ENCODE measurements at places on chromosomes 12 and 14.
A peak's percentile ranks its signal among the peaks of the same experiment; 100 is the strongest.

DNA sequence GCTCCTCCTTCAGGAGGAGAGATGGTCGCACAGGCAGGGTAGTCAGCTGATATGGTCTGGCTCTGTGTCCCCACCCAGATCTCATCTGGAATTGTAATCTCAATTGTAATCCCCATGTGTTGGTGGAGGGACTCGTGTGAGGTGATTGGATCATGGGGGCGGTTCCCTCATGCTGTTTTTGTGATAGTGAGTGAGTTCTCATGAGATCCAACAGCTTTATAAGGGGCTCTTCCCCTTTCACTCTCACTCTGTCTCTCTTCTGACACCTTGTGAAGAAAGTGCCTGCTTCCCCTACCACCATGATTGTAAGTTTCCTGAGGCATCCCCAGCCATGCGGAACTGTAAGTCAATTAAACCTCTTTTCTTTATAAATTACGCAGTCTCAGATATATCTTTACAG is 218.9 kb upstream of the TMTC1 start:
- no peak for DNase-seq

GRCh38 chr14:94775091-94775870 is 5.4 kb upstream of the GSC start:
- no peak for DNase-seq

DNA sequence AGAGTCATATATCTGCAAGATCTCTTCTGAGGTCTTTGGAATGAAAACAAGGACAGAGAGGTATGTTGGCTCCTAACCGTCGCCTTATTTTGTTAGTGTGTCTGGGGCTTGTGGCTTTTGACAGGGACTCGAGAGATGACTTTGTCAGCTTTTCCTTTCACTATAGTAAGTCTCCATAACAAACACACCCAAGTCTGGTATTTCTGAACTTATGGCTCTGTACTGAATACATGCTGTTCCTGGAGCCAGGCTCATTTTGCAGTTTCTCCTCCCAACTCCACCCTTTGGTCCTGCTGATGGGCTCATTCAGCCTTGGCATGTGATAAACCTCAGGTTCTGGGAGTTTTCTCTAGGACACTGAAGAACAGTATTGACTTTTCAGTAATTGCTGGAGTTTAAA is 27.7 kb upstream of the TMED10 start:
- DNase-seq = no peak

DNA sequence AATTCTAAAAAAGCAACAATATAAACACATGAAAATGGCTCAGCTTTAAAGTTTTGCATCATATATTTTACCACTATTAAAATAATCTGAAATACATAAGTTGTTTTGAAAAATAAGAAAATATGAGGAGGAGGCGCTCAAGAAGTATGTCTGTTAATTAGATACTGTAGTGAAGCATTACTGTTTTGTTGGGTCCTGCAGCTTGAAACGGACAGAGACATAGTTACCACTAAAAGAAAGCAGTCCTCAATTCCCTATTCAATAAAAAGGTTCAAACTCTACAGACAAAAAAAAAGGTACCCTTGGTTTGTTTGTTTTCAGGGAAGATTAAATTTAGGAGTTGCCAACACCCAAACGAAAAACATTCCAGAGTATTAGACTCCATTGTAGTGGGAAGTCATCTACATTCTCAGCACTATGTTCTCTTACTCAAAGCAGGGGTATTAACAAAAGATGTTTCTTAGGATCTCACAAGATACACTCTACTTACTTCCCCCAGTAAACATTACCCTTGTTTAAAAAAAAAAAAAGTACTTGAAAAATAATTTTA is 3.0 kb downstream of the PAWR start:
- DNase-seq = no peak

GRCh38 chr14:20388159-20388558 is 25.1 kb downstream of the TEP1 start:
- no peak for DNase-seq

DNA sequence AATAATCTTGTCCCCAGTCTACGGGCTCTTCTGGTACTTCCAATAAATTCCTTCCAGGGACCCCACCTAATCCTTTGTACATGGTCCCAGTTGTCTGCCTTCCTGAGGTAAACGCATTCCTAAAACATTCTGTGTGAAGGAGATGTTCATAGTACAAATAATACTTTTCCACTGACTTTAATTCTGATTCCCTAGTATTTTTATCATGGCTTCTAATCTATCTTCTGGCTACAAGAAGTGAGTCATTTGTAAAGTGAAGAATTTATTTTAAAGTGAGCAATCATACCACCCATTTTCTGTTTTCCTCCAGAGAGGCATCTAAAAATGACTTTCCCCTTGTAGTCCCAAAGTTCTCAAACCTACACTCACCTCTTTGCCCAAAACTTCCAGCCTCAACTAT is 65.9 kb upstream of the NUDT4 start:
- DNase-seq = no peak

GRCh38 chr14:86944434-86944833 is 1048.5 kb downstream of the GALC start:
- no peak for DNase-seq

GRCh38 chr12:53207042-53207441 is at the start of gene ITGB7:
Gene ITGB7, minus strand, starts transcription at chr12:53207251. Its CDS starts 6,808 bp downstream, at chr12:53200443.
- DNase-seq = no peak

DNA sequence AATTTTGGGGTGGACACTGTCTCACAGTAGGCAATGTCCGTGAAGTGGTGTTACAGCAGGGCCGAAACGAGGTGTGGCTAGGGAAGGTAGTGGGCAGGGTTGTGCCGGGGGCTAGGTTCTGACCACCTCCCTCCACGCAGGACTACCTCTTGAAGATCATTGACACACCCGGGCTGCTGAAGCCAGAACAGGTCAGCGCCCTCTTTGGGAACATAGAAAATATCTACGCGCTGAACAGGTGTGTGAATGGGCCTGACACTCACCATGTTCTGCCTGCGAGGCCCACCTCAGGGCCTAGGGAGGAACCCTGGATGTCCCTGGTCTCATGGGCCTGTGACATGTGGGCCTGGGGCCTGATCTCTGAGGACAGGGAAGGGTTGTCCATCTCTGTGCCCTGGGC is 24.6 kb downstream of the PLEKHG3 start:
- DNase-seq = no peak

- DNase-seq = no peak
These were observed 258.6 kb downstream of the MSRB3 start for GRCh38 chr12:65536876-65537681.

- no peak for DNase-seq
These were observed 1.4 kb downstream of the WSB2 start for GRCh38 chr12:118059341-118060191.

DNA sequence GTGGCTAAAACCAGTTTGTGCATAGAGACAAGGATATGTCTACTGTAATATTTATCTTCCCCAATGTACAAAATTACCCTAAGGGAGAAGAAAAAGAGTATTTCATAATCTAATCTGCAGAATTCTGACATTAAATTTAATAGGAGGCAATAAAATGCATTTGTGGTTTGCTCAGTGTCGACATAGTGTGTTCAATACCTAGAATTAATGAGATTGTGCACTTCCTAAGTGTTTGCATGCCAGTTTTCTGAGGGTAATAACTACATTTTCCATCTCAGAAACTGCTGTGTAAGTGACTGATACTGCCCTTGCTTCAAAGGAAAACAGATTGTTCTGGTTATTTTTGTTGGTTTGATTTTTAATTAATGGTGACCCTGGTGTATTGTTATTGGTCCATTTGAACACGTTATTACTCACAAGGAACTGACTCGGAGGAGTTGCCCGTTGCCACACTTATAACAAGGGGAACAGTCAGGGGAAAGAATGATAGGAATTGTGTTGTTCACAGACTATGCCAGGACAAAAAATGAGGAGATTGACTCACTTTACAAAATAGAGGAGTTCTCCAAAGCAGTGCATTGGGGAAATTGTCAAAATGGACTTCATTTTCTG is 960.3 kb upstream of the TMEM132C start:
- no peak for DNase-seq

DNA sequence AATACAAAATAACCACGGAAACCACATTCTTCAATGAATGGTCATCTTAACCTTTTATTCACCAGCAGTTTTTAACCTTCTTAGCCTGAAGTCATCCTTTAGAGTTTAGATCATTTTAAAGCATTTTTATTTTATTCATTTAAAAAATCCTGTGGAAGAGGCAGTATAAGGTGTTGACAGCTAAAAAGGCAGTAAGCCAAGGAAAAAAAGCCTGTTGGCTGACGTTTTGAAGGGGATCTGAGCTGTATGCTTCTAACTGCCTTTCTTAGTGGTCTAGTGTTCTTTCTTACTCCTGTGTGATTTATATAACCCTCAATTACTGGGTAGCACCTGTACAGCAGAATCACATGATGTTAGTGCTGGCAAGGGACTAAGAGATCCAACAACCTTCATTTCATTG is 438.3 kb upstream of the SEL1L start:
- DNase-seq = no peak

- no peak for DNase-seq
These were observed 42.9 kb downstream of the ARID4A start for GRCh38 chr14:58341152-58341748.

- peak; percentile 11 for DNase-seq
These were observed 515.4 kb downstream of the FUT8 start for GRCh38 chr14:65927931-65928356.

DNA sequence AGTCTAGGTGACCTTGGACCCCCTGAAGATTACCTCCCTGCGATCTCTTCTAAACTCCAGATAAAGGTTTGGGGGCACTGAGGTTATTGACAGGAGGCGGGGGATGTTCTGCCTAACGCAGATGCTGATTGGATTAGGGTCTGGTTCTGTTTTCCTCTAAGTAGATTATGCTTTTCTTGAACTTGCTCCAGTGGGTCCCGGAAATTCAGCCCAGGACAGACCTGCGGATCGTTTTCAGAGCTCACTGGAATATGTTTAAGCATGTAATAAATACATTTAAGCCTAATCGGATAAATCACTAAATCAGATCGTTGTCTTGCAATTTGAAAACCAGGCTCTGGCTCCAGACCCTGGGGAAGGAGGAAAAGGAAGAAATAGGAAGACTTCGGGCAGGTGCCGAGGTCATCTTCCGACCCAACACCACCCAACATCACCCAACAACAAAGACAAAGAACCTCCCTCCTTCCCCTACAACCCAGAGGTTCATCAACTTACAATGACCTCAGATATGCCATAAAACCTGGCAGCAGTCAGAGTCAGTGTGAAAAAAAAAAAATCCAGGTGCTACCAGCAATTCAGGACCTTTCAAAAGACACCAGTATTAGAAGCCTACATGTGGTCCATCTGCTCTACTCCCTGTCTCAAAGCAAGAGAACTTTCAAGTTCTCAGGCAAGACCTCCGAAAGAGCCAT is 148.4 kb downstream of the KSR2 start:
- no peak for DNase-seq

DNA sequence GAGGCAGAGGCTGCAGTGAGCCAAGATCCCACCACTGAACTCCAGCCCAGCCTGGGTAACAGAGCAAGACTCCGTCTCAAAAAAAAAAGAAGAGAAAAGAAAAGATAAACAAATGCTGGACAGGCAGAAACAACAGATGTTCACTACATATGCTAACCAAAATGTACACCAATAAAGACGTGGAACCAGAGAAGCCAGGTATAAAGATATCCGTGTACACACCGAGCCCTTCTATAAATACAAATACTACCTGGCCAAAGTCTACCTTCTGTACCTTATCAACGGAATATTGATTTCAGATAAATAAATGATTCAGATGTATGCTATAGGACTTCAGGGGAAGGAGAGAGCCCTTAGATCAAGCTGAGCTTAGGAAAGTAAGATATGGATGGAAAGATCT is 10.8 kb upstream of the KRT8 start:
- DNase-seq = no peak

GRCh38 chr12:108691998-108692808 is 39.1 kb downstream of the CORO1C start:
- no peak for DNase-seq

DNA sequence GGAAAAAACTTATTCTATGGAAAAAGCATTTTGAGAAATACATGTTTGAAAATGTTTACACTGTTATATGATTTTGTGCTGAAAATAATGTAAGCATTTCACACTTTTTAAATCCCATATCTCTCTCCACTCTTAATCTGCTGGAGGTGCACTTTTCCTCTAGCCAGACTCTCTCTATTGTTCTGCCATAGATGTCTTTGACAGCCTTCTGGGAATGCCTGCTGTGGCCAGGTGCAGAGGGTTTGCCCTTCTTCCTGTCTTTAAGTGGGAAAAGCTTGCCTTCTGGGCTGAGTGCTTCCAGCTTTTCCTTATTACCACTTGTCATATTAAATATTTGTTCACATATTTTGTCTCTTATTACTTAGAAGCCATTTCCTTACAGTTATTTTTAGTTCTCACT is 60.1 kb upstream of the PPM1H start:
- no peak for DNase-seq

DNA sequence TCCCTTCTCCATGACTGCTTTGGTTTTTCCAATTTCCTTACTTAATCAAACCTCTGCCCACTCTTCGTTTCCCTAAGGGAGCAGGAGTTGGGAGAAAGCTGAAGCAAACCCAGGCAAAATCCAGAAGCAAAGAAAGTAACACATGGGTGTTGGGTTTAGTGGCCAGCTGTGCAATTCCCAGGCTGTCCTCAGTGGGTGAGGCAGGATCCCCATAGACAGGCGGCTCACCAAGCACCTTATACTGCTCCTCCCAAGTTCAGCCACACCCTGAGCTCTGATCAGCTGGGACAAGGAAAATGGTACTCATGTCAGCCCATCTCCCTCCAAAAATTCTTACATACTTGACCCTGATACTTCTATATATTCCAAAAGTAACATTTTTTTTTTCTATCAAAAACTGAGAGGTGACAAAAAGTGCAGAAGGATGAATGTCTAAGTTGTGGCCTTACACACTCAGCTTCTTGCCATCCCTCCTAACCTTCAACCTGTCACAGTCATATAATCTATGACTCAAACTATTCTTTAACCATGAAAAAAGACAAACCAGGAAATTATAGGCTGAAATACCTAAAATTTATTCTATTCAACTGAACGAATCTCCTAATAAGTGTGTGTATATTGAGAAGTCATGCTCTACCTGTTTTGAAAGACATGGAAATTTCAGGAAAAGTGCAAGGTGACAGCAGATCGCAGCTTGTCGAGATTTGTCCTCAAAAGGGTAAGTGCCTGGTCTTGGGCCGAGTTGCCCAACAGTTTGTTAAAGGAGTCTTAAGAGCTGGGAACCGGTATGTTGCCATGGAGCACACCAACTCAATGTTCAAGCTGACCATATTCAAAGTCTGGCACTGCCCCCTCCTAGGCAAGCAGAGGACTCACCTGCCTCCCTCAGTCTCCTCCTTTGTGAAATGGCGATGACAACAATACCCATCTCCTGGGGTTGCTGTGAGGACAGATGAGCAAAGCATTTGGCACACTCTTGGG is 17.6 kb upstream of the ZFP36L1 start:
- no peak for DNase-seq

GRCh38 chr12:19800884-19801283 is 361.6 kb downstream of the AEBP2 start:
- no peak for DNase-seq

DNA sequence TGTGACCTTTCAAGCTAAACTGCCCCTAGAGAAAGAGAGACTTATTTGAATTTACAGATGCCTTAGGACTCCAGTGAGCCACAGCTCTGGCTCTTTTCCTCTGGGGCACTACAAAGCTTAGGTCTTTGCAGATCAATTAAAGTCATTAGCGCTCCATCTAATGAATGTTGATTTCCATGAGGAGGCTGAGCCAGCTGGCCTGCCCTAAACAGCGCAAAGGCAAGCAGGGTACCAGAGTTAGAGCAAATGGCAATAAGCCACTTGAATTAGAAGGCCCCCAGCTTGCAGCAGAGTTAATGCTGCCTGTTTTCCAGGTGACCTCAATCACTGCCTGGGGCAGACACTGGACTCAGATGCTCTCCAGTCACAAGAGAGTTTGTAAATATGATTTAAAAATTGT is 695.3 kb downstream of the DIO2 start:
- DNase-seq = no peak

GRCh38 chr12:93785249-93786010 is 108.3 kb downstream of the CRADD start:
- DNase-seq = no peak

All from activated CD8-positive, alpha-beta memory T cell treated with anti-CD3 and anti-CD28 coated beads for 1 hour (primary cell).